ENCODE measurements at places on chromosomes 1 and 21.

DNA sequence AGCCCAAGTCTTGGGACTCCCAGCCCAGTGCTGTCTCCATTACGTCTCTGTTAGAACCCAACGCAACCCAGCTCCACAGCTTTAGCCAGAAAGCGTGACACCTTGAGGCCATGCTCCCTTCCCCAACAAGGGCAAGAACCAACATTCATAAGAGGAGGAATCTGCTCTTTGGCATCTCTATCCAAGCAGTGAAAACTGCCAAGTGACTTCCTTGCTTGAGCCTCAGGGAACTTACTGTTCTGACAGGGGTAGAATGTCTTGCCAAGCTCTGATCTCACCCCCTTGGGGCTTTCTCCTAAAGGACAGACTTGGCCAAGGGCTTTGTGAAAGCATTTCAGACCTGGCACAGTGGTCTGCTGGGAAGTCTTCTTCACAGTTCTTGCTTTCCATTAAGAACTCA is 56.6 kb downstream of the SYT6 start:
- no peak for DNase-seq

- no peak for DNase-seq
Measured at GRCh38 chr1:243609698-243610097, 240.3 kb downstream of the AKT3 start.

- no peak for DNase-seq
Measured at GRCh38 chr1:112701227-112702066, 5.5 kb downstream of the RHOC start.

- DNase-seq, result no peak
Measured at GRCh38 chr1:40312238-40313205, 4.6 kb downstream of the COL9A2 start.

- DNase-seq, result no peak
Measured at GRCh38 chr21:42645211-42646075, 8.0 kb upstream of the PDE9A start.

DNA sequence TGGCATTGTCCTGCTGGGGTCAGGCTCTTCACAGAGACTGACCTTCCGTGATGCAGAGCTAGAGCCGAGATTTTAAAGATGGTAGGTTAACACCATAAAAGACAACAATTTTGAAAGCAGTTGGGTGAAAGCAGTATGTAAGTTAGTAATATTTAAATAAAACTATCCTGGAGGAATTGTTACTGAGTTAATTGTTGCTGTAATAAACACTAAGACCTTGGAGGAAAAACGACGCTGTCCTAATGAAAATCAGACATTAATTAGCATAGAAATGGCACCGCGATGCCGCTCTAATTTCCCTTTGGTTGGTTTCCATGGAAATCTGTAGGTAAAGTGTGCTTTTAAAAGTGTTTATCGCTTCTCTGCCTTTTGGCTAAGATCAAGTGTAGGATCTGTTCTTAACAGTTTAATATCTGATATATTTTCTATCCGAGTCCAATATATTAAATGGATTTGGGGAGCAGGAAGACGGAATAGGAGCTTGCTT is 745 bp upstream of the ANP32E start:
- no peak for DNase-seq

- no peak for DNase-seq
Measured at GRCh38 chr1:171753685-171754352, 12.0 kb upstream of the VAMP4 start.

GRCh38 chr1:183069562-183070216 is 46.5 kb downstream of the LAMC1 start:
- DNase-seq, result no peak

- no peak for DNase-seq
Measured at GRCh38 chr1:109629372-109630030, 9.9 kb downstream of the AMPD2 start.

DNA sequence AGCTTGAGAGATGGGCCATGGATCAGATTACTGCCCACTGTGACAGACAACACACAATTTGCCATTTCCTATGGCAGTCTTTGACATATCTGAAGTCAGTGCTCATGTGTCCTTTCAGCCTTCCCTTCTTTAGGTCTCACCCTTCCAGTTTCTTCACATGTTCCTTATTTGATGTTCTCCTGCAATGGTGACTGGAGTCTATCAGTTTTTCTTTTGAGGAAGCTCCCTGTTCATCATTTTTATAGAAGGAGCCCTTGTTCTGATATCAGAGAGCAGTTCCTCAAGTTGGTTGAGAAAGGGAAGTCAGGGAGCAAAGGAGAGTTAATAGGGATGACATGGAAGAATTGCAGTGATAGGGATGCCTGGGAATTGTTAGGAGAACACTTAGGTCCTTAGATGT is 42.2 kb downstream of the DISC1 start:
- no peak for DNase-seq

DNA sequence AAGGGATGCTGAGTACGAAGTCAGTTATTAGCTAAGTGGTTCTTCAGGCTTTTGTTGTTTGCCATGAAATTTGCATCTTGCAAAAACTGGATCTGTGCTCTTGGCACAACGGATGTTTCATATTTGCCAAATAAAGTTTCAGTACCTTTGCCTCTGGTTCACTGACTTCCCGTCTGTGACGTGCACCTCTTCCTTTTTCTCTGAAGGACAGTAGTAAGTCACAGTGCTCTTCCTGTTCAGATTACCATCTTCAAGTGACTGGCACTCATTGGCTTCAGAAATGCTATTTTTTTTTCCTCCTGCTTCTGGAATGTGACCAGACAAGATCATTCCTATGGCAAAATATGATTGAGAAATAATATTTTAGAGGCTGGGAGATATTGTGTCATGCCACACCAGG is 75.9 kb upstream of the GREM2 start:
- no peak for DNase-seq

DNA sequence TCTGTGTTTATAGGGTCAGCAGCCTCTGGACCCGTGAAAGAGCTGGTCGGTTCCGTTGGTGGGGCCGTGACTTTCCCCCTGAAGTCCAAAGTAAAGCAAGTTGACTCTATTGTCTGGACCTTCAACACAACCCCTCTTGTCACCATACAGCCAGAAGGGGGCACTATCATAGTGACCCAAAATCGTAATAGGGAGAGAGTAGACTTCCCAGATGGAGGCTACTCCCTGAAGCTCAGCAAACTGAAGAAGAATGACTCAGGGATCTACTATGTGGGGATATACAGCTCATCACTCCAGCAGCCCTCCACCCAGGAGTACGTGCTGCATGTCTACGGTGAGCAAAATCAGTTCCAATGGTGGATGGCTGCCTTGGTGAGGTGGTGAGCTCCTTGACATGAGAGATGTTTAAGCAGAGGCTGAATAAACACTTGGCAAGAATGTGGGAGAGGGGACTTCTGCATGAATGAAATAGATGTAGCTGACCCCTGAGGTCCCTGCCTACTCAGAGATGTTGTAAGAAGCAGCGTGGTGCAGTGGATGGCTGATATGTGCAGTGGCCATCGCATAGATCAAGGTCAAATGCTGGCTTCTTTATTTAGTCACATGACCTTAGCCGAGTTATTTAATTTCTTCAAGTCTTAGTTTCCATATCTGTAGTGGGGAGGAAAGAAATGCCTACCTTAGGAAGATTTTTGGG is 9.3 kb downstream of the SLAMF7 start:
- DNase-seq, result peak; percentile 9

- DNase-seq, result no peak
Measured at GRCh38 chr1:206541236-206541833, 34.0 kb downstream of the RASSF5 start.

DNA sequence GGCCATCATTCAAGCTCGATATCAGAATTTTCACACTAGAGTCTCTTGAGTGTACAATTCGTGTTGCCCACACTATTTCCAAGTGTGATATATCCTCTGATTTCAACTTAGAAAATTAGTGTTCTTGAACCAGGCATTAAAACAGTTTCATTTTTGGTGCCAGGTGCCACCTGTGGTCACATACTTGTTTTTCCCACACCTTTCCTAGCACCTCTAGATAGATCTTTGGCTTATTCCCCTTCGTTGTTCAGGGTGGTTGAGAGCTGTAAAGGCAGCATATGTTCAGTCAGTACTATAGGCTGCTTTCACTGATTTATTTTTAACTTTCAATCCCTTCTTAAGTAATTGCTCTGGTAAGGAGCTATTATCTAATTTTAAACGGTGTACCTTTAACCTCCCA is 131.1 kb downstream of the NEK7 start:
- DNase-seq, result no peak

- no peak for DNase-seq
Measured at GRCh38 chr1:181863736-181864135, 197.8 kb downstream of the ZNF648 start.

DNA sequence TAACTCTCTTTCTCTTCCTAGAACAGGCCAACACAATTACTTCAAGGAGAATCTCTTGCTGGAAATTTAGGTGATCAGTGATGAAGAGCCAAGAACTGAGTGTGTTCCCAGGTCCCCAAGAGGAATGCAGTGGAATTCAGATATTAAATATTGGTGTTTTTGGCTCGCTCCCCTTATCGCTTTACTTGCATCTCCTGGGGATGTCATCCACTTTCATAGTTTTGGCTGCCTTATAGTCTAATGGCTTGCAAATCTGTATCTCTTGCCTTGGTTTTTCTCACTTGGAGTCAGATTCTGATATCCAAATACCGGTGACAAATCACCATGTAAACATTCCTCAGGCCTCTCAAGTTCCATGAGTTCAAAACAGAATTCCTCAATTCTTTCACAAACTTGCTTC is 151.0 kb upstream of the C1orf87 start:
- DNase-seq, result no peak

DNA sequence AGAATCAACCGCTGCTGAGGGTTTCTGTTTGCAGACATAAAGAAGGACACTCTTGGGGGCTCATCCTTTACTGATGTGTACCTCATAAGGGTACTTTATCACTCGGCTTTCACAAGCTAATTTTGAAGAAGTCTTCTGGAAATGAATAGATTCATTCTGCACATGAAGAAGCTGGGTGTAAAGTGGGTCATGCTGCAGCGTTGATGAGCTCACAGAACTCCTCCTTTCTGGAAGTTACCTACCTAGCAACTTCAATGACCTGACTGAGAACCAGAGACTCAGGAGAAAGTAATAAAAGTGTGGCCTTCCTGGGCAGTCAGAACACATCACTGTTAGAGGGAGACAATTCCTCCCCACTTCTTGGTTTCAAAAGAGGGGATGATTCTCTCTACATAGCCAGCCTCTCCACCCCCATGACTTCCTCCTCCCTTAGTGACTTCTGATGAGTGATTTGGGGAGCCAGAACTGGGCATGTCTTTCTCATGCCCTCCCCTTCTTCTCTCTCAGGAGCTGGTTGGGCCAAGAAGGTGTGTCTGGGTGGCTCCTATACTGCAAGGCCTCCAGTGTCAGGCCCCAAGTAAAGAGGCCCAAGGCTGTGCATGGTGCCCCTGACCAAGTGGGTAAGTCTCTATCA is 27.0 kb downstream of the PCNX2 start:
- no peak for DNase-seq

DNA sequence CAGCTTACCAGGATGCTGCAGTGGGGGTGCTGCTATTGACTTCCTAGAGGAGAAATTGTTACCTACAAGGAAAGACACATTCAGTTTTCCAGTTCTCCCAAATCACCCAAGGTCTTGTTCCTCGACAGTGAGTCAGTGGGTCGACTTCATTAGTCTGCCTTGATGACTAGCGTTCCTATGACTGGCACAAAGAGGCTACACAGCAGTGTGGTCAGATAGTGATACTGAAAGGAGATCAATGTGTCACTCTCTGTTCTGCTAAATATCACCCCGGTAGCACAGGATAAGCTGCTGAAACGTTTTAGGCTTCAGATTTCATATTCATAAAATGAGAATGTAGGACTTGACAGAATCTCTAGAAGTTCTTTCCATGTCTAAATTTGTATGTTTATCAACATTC is 357.4 kb downstream of the LMX1A start:
- no peak for DNase-seq

GRCh38 chr1:246187834-246188372 is 319.2 kb downstream of the SMYD3 start:
- no peak for DNase-seq

GRCh38 chr1:91583326-91583755 is 82.7 kb downstream of the CDC7 start:
- peak; percentile 95 for DNase-seq

GRCh38 chr1:117495068-117495467 is 110.8 kb upstream of the TENT5C start:
- no peak for DNase-seq

GRCh38 chr1:200436436-200436835 is 26.6 kb upstream of the ZNF281 start:
- DNase-seq, result no peak

DNA sequence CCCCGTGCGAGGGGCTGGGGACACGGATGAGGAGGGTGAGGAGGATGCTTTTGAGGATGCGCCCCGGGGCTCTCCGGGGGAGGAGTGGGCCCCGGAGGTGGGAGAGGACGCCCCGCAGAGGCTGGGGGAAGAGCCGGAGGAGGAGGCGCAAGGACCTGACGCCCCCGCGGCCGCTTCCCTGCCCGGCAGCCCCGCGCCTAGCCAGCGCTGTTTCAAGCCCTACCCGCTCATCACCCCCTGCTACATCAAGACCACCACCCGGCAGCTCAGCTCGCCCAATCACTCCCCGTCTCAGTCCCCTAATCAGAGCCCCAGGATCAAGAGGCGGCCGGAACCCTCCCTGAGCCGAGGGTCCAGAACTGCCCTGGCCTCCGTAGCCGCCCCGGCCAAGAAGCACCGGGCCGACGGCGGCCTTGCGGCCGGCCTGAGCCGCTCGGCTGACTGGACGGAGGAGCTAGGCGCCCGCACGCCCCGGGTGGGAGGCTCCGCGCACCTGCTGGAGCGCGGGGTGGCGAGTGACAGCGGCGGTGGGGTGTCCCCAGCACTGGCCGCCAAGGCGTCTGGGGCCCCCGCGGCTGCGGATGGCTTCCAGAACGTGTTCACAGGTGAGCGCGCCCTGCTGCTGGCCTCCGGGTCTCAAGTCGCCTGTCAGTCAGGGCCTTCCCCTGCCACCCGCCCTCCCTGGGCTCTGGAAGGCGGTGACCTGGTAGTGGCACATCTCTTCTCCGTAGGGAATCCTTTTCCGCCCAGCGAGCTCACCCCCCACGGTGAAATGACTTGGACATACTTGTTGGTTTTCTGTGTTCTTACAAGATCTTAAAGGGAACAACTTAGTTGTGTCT is 1.7 kb downstream of the FMN2 start:
- DNase-seq, result peak; percentile 38

DNA sequence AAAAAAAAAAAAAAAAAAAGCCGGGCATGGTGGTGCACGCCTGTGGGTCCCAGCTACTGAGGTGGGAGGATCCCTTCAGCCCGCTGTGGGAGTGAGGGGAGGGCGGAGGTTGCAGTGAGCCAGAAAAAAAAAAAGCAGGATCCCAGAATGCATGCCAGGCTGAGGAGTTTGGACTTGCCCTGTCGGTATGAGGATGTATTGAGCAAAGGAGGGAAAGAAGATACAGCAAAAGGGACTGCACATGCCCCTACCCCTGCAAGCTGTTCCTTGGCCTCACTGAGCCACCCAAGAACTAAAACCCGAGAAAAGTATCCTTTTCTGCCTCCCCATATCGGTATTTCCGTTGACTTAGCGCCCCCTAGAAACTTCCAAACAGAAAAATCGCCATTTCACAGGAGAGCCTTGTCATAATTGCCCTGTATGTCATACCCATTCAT is 1.3 kb upstream of the GPATCH4 start:
- no peak for DNase-seq

GRCh38 chr1:56803561-56804156 is 15.5 kb downstream of the FYB2 start:
- DNase-seq, result peak; percentile 28
